ENCODE measurements at places on chromosomes 12 and 14. TPM values are rescaled to one million over a fixed set of nuclear protein-coding genes. Genes with fewer than 3 reads are reported as not detected.

DNA sequence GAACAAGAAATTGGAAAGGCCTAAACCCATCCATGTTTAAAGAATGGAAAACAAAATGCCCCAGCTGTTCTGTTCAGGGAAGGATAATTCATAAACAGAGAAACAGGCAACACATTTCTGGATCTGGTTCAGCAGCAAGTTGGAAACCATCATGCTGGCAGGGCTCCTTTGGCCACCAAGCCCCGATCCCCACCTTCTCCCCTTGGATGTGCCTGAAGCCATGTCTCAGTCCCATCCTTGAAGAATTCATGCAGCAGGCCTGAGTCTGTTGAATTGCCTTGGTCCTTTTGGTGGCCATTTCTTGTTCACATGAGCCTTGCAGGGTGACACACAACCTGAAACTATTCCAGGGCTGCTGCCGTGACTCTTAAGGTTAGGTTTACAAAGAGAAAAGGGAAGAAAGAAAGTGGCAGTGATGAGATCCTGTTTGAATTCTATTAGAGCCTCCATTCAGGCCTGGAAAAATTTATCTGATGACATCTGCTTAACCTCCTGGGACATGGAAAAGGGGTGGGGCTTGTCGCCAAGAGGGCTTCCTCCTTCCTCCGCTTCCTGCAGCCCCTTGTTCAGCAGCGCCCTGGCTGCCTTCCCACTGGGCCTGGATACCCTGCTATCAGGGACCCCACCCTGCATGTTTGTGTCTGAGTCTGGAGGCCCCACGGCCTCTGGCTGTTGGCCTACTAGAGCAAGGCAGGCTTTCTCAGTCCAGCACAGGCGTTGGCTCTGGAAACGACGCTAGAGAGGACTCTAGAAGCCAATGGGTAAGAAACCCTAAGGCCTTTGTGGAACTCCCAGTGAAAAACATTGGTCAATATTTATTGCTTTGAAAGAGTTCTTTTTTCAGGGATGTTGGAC lies 341.9 kb downstream of the C12orf75 start:
- no peak for DNase-seq

- DNase-seq, result no peak
Measured at GRCh38 chr14:75260025-75260763, 18.4 kb upstream of the FOS start.

- no peak for DNase-seq
Measured at GRCh38 chr12:113795445-113795844, 170.7 kb downstream of the RBM19 start.

DNA sequence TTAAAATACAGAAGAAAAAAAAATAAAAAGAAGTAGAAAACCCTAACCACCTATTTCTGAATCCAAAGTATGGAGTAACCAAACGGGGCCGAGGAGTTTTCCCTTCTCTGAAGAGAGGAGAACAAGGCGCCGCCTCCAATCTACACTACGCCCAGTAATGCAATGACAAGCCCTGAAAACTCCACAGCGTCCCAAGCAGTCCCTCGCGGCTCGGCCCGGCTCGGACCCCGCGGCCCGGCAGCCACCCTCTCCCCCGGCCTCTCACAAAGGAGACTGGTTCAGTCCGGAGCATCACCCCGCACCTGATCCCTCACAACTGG lies 371 bp downstream of the CHD8 start:
- no peak for DNase-seq

Gene RNASE12
- not detected for total RNA-seq

Gene PTHLH
- total RNA-seq, result 8.3 TPM

Gene ETNK1
- total RNA-seq, result 7.7 TPM

Gene SYNE3
- total RNA-seq, result 1.3 TPM

Gene LRFN5
- not detected for total RNA-seq

Gene C14orf119
- total RNA-seq, result 35.2 TPM

GRCh38 chr12:690466-690865 lies 27.2 kb upstream of the NINJ2 start:
- DNase-seq, result no peak

Gene KRT6B
- not detected for total RNA-seq

Gene TAMALIN
- not detected for total RNA-seq

DNA sequence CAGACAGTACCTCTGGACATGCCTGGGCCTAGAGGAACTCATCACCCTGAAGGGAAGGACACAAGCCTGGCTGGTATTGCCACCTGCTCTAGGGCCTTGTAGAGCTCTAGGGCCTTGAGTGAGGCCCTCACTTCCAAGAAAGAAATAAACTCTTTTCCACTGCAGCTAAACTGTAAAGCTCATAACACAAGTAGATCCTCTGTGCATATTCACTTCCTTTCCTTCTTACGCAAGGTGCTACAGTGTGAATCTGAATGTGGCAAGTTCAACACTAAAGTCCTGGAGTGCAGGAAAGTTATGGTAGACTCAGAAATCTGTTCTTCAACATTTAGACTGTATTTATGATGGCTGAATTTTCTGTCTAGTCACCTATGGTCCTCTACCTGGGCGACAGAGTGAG lies 14.5 kb downstream of the RNASE3 start:
- DNase-seq, result no peak

DNA sequence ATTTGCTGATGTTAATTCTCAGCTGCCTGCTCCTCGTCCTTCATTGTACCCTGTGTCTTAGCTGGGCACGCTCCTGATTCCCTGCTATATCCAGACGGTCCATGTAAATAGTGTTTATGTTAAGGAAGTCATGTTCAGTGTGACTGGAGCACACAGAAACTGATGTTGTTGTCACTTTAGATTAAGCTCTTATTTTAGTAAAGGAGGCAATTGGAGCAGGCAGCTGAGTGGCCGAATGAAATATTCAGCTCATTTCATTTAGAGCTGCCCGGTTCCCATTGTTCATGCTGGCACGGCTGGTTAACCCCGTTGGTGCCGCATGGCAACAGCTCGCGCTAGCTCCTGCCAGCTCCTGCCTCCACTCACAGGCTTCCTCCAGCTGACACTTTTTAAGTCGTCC lies 446.8 kb upstream of the SOX5 start:
- DNase-seq, result no peak

Gene MMP19
- total RNA-seq, result not detected

- DNase-seq, result no peak
Measured at GRCh38 chr12:56877195-56878009, 56.8 kb downstream of the SDR9C7 start.

- DNase-seq, result no peak
Measured at GRCh38 chr12:14938301-14938700, at the start of gene ERP27. Gene ERP27, minus strand, starts transcription at chr12:14938537. Its CDS starts 29 bp downstream, at chr12:14938508.

GRCh38 chr12:7709969-7710675 lies 1.1 kb upstream of the DPPA3 start:
- no peak for DNase-seq

Gene RHNO1
- total RNA-seq, result 32.1 TPM

DNA sequence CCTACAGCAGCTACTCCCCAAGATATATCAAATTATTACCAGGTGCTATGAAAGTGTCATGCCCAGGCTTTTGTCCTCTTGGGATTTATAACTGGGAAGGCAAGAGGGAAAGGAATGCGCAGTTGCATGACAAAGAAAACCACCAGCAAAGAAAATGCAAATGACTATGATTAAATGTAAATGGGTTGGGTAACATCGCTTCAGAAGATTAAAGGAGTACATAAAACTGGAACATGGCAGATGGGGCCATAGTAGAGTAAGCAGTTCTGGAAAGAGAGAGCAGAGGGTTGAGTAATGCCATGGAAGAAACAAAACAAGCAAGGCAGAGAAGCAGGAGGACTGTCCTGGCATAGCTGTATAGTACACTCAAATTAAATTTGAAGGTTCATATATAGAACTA lies 493.1 kb downstream of the NOVA1 start:
- DNase-seq, result no peak

Gene C12orf60
- total RNA-seq, result 3.6 TPM

Gene RASSF8
- total RNA-seq, result 44.0 TPM

DNA sequence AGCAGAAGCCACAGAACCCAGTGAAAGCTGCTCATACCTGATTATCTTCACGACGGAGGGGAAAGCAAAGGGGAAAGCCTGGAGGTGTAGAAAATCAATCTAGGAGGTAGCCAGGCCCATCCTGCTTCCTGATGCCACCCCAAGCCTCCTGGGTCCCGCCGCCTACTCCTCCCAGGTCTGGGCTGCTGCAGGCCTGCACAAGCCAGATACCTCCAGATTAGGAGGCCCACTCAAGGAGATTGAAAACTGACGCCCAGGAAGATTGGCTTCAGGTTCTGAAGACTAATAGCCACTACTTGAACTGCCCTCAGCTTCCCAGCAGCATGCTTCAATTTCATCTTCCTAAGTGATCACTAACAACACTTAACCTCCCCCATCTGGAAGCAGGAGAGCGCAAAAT lies 87.1 kb downstream of the GCH1 start:
- no peak for DNase-seq

Gene LTB4R2
- total RNA-seq, result 0.98 TPM

Gene RTL1
- total RNA-seq, result not detected

GRCh38 chr14:101075801-101076413 lies 172.4 kb upstream of the RTL1 start:
- DNase-seq, result no peak

GRCh38 chr12:94898388-94898787 lies 105.1 kb downstream of the NDUFA12 start:
- DNase-seq, result no peak

Gene MMP17
- 1.0 TPM for total RNA-seq

GRCh38 chr14:61266436-61266835 lies 14.7 kb downstream of the TMEM30B start:
- DNase-seq, result no peak

- no peak for DNase-seq
Measured at GRCh38 chr14:57863471-57863870, 2.4 kb downstream of the SLC35F4 start.

DNA sequence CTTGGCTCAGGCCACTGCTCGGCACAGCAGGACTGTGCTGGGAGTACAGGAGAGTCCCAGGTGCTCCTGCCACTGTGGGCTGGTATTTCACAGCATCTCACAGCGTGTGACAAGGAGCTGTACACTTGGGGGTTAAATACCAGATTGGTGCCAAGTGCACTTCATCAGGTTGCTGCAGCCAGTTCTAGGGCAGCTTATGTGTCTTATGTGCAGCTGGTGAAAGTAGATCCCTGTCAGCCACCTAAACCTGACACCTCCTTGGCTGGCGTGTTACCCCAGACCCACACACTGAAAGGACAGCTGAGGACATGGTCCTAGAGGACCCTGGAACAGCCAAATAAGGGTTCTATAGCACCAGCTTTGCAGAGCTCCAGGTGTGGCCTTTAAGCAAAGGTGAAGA lies 18.9 kb downstream of the PLEKHH1 start:
- DNase-seq, result no peak

Gene SLC7A8
- not detected for total RNA-seq

All from Caki2 (cell line).